ENCODE measurements at places on chromosomes 13 and 19.

DNA sequence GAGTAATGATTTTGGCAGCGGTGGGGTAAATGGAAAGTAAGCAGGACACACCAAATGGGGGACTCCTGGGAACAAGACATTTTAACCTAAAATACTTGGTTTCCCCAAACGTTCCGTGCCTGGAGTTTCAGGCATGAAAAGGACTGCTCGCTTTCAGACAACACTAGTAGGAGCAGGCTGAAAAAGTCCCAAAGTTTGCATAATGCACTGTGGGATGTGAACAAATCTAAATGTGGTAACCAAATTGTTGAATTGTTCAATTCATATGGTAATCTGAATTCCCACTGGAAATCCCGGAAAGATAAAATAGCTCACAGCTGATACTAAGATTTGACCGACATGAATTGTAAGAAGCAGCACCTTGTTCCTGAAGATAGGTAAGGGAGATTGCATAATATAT, 467.2 kb upstream of the ARGLU1 start:
- no peak for DNase-seq

DNA sequence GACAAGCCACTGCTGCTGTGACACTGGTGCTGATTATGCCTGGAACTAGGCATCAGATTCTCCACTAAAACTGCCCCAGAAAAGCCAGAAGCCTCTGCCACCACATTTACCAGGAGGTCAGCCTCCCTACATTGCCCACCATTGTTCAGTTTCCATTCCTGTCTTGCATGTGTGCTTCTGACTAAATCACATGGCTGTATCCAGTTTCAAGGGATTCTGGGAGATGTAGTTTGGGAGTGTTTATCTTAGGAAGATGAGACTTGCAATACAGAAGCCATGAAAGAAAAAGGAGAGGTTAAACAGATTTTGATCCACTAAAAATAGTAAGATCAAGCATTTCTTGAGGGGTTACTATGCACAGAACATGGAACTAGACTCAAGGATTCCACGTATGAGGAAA, 40.7 kb upstream of the SERPINE3 start:
- DNase-seq = no peak

GRCh38 chr19:16627928-16628182, 149 bp downstream of the MED26 start:
- DNase-seq = no peak

- no peak for DNase-seq
Observed at GRCh38 chr13:94542917-94543316, 53.0 kb downstream of the TGDS start.

DNA sequence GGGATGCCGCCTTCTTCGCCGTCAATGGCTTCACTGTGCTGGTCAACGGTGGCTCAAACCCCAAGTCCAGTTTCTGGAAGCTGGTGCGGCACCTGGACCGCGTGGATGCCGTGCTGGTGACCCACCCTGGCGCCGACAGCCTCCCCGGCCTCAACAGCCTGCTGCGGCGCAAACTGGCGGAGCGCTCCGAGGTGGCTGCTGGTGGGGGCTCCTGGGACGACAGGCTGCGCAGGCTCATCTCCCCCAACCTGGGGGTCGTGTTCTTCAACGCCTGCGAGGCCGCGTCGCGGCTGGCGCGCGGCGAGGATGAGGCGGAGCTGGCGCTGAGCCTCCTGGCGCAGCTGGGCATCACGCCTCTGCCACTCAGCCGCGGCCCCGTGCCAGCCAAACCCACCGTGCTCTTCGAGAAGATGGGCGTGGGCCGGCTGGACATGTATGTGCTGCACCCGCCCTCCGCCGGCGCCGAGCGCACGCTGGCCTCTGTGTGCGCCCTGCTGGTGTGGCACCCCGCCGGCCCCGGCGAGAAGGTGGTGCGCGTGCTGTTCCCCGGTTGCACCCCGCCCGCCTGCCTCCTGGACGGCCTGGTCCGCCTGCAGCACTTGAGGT, 7.0 kb downstream of the MAP1S start:
- DNase-seq = no peak

- DNase-seq = no peak
Observed at GRCh38 chr13:34748073-34748472, 194.0 kb upstream of the NBEA start.

DNA sequence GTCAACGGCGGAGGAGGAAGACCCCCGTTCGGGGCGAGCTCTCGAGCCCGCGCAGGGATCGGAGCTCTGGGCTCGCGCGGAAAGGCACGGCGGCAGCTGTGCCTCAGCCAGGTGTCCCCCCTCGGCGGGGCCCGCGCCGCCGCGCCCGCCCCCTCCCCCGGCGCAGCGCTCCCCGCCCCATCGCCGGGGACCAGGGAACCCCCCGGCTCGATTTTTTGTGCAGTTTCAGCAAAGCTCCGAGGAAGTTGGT, 110.0 kb downstream of the KCNRG start:
- no peak for DNase-seq

DNA sequence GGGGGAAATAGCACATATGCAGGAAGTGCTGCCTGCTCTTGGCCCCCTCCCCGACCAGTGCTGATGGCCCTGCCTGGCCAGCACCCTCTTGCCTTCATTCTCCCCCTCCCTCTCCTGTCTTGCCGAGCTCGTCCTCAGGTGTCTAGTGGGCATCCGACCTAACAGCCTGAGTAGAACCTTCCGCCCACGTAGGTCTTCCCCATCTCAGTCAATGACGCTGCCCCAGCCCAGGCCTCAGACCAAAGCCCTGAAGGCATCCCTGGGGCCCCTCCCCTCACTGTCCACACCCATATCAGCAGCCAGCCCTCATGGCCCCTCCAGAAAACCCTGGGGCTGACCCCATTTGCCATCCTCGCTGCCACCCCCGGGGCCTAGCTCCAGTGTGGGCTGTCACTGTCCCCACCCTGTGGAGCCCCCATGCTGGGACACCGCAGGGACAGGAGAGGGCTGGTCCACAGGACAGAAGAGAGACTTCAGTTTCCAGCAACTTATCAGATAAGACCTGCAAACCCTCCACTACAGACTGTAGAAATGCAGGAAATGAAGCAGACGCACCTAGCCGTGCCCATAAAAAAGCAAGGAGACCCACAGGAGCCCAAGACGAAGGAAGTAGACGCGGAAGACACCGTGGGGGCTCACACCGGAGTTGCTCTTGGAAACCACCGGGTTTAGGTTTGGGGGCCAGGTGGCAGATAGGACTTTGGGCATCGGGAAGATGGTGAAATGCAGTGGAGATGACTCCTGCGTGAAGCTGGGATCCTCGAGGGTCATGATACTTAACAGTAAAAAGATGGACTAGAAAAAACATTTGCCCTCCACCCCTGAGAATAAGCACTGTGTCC, 38.3 kb downstream of the AP1M1 start:
- no peak for DNase-seq

GRCh38 chr19:14135985-14136508, 342 bp downstream of the ASF1B start:
- DNase-seq = no peak

DNA sequence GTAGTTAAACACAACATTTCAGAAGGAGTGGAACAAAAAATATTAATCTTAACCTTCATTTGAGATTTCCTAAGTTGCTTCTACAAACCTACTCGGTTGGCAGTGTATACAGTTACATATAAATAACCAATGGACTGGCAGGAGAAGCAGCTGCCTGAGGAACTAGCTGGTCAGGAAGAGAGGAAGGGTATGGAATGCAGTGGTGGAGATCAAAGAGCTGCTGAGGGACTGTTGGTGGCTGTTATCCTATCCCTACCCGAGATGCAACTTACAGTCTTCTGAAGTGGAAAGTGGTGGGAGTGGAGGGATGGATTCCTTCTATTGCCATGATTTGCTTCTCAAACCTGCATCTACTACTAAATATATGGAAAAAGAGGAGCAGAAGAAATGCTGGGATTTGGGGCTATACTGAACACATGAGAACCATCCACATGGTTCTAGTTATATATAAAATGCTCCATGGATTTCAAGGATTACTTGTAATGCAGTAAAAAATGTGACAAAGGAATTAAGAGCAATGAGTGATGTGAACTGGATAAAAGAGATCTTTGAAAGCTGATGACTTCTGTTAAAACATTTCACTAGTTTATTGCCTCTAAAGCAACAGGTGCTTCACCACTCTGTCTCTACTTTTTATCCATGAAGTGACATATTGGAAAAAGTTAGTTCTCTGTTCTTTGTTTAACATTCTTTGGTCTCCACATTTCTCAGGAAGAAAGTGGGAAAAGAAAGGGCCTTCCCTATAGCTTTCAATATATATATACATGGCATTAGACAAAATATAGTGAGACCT, 29.9 kb downstream of the MICU2 start:
- no peak for DNase-seq

DNA sequence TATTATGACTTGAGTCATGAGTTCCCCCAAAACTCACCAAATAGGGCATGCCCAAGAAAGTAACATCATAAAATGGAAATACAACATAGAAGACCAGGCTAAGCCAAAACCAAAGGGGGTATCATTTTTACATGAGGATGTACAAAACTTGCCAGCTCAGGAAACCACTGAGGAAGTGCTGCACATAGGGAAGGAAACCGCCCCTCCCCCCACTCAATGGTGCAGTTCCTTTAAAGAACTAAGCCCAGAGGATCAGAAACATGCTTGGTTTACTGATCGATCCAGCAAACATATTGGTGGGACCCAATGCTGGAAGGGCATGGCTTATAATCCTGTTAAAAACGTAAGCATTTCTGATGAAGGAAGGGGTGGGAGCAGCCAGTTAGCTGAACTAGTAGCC, 4.2 kb upstream of the ZNF486 start:
- no peak for DNase-seq

GRCh38 chr13:46630431-46631178, 77.6 kb downstream of the LRCH1 start:
- DNase-seq = no peak

- no peak for DNase-seq
Observed at GRCh38 chr13:33089311-33089710, 73.1 kb downstream of the KL start.

GRCh38 chr13:44063881-44064280, 184.2 kb downstream of the LACC1 start:
- no peak for DNase-seq

GRCh38 chr13:46594374-46595078, 41.6 kb downstream of the LRCH1 start:
- DNase-seq = no peak

DNA sequence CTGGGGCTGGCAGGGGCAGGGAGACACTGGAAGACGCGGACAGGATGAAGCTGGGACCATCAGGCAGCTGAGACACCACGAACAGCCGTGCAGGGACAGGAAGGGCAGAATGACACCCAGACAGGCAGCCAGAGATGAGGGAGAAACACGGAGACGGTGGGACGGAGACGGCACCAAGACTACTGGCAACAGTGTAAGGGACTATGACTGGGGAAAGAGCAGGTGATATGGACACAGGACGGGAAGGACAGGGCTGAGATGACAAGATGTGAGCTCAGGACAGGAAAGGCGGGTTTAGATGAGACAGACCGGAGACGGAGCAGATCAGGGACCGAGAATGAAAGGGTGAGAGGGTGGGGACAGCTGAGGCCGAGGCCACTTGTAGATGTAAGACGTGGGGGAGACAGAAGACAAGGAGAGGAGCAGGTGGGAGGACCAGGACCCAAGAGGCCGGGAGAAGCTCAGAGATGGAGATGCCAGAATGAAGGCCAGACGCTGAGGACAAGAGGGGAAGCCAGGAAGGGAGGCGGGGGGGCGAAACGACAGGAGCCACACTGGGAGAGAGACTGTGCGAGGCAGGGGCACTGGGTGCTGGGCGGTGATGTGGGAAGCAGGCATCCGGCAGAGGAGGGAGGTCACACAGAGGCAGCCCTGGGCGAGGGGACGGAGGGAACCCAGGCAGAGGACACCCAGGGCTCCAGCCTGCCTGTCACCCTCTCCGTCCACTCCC, 17.5 kb upstream of the EHD2 start:
- DNase-seq = no peak

DNA sequence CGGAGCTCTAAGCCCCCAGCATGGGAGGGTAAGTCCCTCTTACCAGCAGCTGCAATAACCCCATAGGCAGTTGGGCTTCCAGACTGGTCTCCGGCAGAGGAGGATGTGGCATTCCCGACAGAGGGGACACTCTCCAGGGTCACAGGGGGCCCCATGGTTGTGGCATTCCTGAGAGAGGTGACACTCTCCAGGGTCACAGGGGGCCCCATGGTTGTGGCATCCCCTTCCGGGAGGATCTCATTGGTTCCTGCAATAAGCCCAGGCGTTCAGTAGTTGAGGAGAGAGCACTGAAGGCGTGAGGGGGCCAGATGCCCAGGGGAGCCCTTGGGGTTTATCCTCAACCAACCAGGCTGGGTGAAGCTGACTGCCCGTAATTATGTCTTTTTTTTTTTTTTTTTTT, 5.4 kb downstream of the CD320 start:
- DNase-seq = no peak

GRCh38 chr19:45917421-45918091, 3.0 kb upstream of the NANOS2 start:
- DNase-seq = no peak

DNA sequence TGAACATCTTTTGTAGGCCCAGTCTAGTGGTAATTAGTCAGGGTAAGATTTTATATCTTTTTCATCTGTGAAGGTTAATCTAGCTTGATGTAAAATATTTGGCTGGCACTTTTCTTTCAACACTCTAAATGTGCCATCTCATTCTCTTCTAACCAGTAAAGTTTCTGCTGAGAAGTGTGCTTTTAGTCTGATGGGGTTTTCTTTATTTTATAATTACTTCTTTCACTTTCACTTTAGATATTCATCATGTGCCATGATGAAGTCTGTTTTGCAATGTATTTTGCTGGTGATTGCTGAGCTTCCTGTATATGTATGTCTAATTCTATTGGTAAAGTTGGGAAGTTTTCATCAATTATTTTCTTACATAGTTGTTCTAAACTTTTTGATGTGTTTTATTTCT, 31.9 kb downstream of the ZNF726 start:
- DNase-seq = no peak

DNA sequence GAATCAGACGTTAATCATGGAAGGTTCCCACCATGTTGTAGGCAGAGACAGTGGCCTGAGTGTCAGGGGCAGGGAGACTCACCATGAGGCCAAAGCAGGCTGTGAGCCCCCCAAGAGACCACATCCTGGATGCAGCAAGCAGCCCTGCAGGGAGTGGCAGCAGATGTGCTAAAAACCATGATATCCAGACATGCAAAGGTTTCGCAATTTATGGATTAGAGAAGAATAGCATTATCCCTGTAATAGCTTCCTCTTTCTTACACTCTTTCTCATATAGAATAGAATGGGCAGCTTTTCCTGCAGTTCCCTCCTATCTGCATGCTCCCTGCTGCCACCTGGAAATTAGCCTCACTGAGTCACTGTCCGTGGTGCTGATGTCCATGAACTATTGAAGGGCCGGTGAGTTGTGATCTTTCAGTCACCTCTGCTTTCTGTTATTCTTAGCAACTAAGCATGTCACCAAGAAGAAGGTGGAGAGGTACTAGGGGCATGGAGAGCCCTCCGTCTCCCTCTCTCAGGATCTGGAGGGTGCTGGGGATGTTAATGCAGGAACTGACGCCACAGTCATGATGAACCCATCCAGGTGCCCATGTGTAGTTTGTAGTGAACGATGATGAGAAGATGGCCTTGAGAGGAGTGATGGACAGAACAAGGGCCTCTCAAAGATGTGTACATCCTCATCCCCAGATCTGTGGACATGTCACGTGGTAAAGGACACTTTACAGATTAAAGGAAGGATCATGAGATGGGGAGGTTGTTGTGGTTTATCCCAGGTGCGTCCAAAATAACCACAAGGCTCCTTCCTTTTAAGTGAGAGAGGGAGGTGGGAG, 9.9 kb downstream of the CEACAM4 start:
- DNase-seq = no peak

GRCh38 chr13:107413005-107413404, 802.3 kb downstream of the LIG4 start:
- no peak for DNase-seq

GRCh38 chr13:49368688-49369087, 75.2 kb downstream of the CAB39L start:
- no peak for DNase-seq

- DNase-seq = no peak
Observed at GRCh38 chr19:38193445-38193844, 30.6 kb downstream of the DPF1 start.

Data from stimulated activated CD8-positive, alpha-beta memory T cell treated with anti-CD3 and anti-CD28 coated beads, Interleukin-15, amount 100 ng/mL, for 4 hours (primary cell).